ENCODE measurements at places on chromosomes 6 and 20.
A peak's percentile ranks its signal among the peaks of the same experiment; 100 is the strongest.

- no peak for DNase-seq
These were observed 35.7 kb downstream of the EPB41L2 start for GRCh38 chr6:131027326-131027725.

DNA sequence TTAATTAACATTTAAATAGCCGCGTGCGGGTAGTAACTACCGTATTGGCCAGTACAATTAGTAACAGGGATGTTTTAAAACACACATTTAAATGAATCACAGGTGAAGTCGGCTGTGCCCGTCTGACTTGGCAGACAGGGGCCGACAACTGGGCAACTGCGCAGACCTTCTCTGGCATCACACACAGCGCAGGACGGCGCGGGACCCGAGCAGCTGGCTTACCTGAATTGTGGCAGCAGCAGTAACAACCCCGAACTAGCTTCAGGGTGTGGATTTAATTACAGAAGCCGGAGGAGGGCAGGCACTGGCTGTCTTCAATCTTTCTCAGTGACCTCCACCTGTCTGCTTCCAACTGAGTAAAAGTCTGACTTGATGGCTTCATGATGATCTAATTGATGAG lies 91.7 kb downstream of the DACT2 start:
- DNase-seq: no peak

DNA sequence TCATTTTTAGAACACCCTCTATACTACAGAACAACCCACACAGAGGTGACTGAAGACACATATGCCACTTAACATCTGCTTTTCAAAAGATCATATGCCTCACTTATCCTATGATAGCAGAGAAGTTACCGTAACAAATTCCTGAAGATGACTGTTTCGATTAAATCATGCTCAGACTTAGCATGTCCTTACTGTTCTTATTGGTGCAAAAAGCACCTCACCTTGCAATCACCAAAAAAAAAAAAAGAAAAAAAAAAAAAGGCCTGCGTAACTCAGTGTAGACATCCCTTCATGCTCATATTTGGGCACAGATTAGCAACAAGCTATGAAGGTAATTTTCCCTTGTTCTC lies 17.7 kb upstream of the DST start:
- no peak for DNase-seq

DNA sequence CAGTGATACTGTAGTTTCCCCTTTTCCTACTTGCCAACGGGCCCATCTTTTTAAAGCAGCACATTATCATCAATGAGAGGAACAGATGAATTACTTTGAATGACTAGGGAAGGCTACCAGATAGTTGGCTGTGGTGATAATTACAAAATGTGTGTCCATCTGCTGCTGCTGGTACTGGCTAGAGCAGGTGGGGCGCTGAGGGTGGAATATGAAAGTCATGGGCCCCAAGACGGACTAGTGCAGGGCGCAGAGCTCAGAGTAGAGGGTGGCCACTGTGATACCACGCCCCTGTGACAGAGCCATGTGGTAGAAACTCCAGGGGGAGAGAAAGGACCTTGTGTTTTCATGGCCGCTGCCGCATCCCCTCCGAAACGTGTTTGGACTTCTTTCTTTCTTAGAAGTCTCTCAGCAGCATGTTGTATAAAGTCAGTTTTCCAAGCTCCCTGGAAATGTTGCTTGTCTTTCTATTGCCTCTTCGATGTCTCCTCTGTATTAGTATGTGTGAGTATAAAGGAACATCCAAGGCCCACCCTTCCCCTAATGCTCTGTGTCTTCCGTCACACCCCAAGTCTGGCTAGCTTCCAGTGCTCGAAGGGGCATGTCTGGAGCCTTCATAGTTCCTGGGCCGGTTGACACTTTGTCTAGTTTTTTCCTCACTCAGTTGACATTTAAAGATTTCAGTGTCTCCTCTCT lies 88.1 kb downstream of the PPP1R14C start:
- DNase-seq: no peak

DNA sequence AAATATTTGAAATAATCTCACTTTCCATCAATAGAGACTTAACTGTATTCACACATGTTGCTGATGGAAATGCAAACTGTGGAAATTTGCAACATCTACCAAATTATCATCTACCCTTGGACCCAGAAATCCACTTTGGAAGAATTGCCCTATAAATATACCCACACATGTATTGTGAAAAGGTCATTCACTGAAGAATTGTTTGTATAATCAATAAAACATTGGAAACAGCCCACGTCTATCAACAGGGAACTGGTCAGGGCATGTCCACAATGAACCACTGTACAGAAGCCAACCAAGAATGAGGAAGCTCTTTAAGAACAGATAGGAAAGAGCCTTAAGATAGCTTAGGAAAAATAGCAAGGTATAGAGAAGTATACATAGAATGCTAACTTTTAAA lies 36.2 kb downstream of the PXDC1 start:
- no peak for DNase-seq

DNA sequence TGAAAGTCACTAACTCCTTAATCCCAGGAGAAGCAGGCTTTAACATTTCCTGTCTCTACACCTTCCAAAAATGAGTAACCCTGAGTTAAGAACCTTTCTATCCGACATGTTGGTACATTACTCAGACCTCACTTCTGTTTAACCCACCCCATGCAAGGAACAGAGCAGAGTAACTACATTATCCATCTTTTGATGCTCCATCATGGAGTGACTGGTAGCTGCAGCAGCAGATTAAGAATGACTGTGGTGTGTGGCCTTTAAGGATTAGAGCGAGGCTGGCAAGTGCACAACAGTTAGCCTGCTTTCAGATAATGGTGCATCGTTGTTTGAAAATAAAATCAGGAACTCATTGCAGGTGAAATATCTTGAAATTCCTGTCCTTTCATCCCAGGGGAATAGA lies 2.0 kb downstream of the TRAF3IP2 start:
- no peak for DNase-seq

DNA sequence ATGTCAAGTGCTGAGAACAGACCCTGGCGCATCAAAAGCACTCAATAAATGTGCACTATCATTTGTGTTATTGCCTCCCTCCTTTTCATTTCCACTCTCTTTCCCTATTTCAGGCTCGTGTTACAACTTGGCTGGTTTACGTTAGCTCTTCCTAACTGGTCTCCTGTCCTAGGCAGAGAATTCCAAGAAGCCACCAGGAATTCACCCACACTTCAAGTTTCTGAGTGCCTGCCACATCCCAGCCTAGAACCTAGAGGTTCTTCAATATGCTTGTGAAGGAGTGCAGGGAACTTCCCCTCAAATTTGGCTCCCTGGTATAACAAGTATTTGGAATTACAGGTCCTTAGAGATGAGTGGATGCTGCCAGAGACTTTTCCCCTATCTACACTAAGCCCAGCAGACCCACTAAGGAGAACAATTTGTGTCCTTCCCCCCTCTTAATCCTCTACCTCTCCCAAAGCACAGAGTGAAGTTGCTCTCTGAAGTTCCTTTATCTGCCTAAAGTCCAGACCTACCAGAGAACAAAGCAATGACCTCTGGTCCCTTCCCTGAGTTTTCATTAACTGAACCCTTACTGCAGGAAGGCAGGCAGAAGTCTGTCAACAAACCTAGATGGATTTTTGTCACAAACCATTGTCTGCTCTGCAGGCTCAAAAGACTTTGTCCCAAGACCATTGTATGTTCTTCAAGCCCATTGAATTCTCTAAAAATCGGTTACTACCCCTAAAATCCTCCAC lies 201.6 kb upstream of the JARID2 start:
- DNase-seq: no peak

DNA sequence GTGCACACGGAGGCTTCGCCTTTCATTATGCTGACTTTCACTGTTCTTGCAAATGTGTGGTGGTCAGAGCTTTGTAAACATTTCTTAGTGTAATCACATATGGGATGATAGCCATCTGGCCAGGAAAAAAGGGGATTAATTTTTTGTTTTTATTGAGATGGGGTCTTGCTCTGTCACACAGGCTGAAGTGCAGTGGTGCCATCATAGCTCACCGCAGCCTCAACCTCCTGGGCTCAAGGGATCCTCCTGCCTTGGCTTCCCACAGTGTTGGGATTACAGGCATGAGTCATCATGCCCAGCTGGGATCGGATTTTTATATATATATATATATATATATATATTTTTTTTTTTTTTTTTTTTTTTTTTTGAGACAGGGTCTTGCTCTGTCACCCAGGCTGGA lies 11.0 kb upstream of the TIAM2 start:
- no peak for DNase-seq

GRCh38 chr6:29561091-29561490 lies 1.6 kb upstream of the UBD start:
- DNase-seq: peak; percentile 58
